Frontal cortex (tissue), 4 donors: ENCODE measurements at places on chromosomes 7 and 10.

GRCh38 chr7:131007439-131008330, 273.7 kb upstream of the KLF14 start:
- no peak for DNase-seq

- no peak for DNase-seq
These were observed 107.5 kb downstream of the GRB10 start for GRCh38 chr7:50674896-50675835.

DNA sequence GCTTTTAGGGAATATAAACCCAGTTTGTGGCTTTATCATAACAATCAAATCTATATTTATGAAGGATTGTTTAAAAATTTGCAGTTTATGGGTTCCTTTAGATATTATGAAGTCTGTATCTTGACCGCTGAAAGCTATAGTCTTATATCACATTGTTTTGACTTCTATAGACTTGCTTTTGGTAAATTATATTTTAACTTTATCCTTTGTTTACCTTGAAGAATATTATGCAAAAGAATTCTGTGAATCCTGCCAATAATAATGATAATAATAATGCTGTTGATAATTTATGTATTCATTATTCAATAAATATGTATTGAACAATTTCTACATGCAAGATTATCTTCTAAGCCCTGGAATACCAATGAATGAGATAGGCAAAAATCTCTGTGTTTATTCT, 101.9 kb upstream of the MTPN start:
- DNase-seq = no peak

- DNase-seq = no peak
These were observed 2.5 kb upstream of the ARL5B start for GRCh38 chr10:18656724-18657123.
